ENCODE measurements at places on chromosomes 13 and 19.

- DNase-seq, result no peak
Observed at GRCh38 chr13:53054569-53054968, 26.0 kb downstream of the OLFM4 start.

DNA sequence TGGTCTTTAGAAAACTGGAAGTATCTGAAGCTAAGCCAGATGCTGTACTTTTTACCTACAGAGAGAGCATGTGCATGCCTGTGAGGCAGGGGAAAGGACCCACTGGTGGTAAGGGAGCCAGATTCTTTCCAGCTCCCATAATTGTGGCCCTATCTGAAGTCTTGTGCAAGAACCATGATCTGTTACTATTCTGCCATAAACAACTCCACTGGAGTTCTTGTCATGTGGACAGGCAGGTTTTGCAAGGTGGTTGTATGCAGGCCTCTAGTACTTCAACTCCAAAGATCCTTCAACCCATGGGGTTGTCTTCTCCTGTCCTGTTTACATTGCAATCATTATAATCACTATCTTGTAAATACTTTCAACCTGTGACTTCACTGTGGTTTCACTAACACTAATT lies 14.1 kb downstream of the PROSER1 start:
- no peak for DNase-seq

DNA sequence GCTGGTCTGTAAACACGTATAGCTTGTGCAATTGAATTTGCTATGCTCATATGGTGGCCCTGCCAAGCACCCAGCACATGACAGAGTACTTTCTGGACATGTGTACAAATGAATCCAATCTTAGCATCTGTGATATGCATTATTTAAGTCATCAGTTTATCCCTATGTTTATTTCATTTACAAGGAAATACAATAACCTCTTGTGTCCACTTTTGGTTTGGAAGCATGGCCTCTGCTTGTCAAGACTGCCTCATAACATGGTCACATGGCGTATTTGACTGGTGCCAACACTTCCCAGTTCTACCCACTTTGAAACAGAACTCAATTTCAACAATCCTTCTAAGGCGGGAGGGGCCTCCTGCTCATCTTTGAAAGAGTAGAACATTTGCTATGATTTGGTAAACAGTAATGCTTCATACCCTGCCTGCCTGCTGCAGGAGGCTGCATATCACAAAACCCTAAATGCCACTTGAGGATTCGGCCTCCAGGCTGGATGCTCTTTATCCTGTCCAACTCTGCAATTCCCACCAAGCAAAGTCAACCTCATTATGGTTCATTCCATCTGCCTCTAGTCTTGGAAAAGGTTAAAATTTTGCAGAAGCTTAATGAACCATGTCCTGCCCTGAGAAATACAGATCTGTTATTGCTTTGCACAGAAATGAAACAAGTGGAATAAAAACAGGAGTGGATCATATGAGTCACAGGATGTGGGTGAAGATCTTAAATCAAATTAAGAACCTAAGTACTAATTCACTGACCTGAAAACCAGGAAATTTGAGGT lies 151.3 kb downstream of the CYSLTR2 start:
- no peak for DNase-seq

GRCh38 chr13:65789815-65790214 lies 1440.3 kb downstream of the PCDH9 start:
- no peak for DNase-seq

- DNase-seq, result no peak
Observed at GRCh38 chr19:40192758-40193586, 1.7 kb downstream of the MAP3K10 start.

DNA sequence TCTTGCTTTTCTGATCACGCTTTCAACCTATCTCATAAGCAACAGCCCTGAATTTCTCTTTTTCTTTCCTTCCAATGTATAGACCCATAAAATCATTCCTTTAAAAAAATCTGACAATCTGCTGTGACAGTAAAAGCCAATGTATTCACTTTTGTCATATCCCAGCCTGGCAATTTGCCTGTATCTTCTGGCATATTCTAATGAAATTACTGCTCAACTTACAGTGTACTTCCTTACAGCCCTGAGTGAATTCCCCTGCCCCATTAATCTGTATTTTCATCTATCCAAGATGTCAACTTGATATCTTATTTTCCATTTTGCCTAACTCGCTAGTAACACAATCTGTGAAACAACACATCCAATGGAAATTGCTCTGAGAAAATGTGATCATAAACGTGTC lies 18.0 kb upstream of the SERP2 start:
- no peak for DNase-seq

DNA sequence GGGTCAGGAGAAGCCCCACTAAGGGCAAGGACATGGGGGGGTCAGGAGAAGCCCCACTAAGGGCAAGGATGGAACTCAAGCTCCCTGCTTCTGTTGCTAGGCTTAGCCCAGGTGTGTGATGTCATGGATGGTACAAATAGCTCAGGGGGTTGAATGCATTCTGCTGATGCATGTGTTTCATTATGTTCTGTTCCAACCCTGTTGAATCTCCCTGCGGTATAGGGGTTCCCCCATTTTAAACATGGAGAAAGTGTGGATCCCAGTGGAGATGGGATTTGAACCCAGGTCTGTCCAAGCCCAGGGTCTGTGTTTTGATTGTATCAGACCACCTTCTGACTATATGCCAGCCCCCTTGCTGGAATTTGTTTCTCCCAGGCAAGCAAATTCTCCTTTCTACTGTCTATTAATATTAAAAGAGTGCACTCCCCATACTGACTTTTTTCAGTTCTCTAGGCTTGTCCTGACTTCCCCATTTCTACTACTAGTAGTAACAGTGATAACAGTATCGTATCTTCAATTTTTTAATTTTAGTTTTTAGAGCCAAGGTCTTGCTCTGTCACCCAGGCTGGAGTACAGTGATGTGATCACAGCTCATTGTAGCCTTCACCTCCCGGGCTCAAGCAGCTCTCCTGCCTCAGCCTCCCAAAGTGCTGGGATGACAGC lies 6.7 kb downstream of the ZNF865 start:
- DNase-seq, result no peak

DNA sequence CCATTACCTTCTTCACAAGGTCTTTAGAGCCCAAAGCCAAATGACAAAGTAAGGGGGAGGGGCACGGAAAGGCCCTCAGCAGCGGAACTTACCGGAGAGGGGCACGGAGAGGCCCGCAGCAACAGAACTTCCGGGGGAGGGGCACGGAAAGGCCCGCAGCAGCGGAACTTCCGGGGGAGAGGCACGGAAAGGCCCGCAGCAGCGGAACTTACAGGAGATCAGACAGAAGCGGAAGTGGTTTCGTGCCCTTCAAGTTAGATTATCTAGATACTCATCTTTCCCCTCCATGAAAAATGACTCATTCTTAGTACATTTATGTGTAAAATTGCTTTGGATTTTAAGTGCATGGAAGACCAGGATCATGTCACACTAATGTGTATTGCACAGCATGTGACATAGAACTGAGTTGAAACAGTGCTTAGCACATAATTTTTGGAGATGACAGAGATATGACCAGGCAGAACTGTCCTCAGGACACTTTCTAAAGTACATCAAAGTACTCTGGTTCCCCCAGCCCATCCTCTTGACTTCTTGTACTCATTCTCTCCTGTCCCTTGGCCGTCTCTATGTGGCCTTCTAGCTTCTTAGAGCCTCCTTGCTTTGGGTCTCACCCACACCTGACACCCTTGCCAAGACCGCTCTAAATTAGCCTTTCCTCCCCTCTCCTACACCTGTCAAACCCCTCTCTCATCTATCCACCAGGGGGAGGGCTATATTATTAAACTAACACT lies 25.7 kb upstream of the TPTE2 start:
- peak; percentile 55 for DNase-seq

DNA sequence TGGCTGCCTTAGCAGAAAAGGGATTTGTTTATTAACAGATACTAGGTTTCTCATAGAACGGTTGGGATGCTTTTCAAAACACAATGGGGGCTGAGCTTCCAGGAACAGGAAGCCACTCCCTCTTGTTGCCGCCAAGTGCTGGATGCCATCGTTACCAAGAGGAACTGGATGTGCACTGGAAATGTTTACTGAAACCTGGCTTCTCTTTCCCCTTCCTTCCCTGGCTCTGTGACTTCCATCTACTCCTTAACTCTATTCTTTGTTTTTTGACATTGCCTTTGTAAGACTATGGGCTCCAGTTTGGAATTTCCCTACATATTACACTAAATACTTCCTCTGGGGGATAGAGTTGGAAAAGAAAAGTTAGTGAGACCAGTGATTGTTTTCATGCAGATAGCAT lies 11.7 kb upstream of the KL start:
- DNase-seq, result no peak

DNA sequence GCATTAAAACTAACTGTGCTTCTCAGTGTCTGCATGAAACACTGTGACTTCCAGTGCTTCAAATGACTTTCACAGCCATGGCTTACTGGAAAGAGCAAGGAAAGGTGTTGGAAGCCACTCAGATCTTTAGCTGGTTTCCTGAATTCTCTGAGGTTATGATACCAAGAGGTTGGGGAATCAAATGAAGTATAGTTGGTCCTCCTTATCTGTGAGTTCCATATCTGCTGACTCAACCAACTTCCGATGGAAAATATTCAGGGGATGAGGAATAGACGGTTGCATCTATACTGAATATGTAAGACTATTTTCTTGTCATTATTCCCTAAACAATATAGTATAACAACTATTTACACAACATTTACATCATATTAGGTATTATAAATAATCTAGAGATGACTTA lies 32.4 kb downstream of the EPSTI1 start:
- DNase-seq, result no peak

DNA sequence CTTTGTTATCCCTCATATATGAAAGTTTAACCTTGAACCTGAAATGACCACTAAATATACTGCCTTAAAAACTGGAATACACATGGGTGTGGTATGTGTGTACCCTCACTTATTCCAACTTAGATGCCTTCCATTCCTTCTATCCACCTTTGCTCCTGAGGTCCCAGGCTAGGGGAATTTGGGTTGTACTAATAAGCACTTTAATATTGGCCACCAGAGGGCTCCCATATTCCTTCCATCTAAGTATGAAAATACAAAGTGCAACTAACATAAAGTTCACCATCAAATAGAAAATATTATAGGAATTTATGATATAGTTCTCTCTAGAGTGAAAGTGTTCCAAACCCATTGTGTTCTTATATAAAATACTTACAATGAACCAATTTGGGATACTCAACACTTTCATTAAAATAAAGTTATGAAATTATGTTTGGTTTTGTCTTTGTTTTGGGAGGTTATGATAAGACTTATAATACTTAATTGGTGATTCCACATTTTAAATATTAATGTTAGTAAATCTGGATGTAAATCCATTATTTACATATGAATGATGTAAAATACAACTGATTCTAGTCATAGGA lies 62.3 kb downstream of the ITGBL1 start:
- no peak for DNase-seq

GRCh38 chr13:32989942-32990341 lies 26.3 kb upstream of the KL start:
- no peak for DNase-seq

DNA sequence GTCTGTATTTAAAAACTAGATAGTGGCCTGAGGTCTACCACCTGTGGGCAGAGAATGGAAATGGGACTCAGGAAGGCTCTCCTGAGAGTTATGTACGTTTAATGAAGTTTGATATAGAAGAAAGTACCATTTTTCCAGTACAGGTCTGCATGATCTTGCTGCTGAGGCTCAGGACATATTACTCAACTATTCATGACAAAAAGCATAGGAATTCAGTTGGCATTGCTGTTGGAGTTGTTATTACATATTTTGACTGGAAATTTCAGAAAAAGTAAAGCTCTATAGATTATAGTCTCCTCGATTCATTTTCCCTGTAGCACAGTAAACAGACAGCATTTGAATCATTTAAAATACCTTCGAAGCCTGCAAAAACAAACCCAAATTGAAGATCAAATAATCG lies 469.8 kb downstream of the DCT start:
- DNase-seq, result no peak

DNA sequence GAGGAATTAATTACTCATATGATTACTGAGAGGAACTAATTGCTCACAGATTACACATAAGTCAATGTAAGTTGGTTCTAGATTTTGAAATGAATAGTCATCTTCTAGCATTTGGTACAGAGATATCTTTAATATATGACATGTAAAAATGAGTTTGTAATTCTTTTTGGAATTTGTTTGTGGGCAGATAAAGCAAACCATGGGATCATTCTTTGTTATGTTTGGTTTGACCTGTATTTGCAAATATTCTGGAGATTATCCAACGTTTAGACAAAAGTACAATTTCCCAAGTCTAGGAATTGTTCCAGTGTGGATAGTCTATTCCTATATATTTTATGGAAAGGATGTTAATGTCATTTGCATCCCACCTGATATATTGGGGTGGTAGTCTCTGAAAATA lies 309.6 kb upstream of the EDNRB start:
- no peak for DNase-seq

- DNase-seq, result no peak
Observed at GRCh38 chr13:35733827-35734226, 257.3 kb upstream of the MAB21L1 start.

GRCh38 chr19:49730166-49730565 lies 32.9 kb downstream of the TSKS start:
- DNase-seq, result no peak

- no peak for DNase-seq
Observed at GRCh38 chr13:107807306-107808073, 407.8 kb downstream of the LIG4 start.

GRCh38 chr19:45079063-45079910 lies at the start of gene GEMIN7:
GEMIN7 (plus strand) TSS chr19:45079260; CDS start chr19:45090115, 10,855 bp downstream.
- peak; percentile 75 for DNase-seq

DNA sequence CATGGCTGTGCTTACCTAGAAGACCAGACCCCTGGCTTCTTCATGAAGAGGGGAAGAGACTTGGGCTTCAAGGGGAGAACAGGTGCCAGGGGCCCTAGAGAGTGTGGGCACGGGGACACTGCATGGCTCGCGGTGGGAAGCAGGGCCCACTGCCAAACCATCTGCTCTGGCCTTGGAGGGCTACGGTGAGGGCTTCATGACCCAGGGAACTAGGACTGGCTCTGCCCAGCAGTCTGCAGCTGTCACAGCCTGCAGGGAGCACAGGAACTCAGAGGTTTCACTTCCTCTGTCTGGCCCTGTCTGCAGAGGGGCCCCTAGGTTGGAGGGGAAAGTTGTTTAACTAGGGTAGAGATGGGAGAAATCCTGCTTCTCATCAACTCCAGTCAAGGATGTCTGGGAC lies 4.3 kb downstream of the ERCC1 start:
- DNase-seq, result no peak

DNA sequence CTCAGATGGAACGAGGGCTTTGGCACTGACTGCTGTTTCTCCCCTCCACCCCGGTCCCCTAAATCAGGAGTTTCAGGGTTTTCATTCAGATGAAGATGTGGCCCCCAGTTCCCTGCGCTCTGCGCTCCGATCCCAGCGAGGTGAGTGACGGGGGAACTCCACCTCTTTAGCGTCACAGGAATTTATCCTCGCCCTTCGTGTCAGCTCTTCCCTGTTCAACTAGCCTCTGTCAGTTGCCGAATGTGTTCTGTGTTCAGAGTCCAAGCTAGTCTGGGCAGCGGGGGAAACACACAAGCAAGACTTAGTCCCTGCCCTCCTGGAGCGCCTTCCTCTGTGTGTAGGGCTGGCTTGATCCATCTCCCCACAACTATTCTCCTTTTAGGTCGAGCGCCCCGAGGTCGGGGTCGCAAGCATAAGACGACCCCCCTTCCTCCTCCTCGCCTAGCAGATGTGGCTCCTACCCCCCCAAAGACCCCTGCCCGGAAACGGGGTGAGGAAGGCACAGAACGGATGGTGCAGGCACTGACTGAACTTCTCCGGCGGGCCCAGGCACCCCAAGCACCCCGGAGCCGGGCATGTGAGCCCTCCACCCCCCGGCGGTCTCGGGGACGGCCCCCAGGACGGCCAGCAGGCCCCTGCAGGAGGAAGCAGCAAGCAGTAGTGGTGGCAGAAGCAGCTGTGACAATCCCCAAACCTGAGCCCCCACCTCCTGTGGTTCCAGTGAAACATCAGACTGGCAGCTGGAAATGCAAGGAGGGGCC lies 1.8 kb downstream of the KMT2B start:
- no peak for DNase-seq
